Neural crest cell (in vitro differentiated cells): ENCODE measurements at places on chromosomes 16 and 17. TPM values are rescaled to one million over a fixed set of nuclear protein-coding genes. Genes with fewer than 3 reads are reported as not detected.

DNA sequence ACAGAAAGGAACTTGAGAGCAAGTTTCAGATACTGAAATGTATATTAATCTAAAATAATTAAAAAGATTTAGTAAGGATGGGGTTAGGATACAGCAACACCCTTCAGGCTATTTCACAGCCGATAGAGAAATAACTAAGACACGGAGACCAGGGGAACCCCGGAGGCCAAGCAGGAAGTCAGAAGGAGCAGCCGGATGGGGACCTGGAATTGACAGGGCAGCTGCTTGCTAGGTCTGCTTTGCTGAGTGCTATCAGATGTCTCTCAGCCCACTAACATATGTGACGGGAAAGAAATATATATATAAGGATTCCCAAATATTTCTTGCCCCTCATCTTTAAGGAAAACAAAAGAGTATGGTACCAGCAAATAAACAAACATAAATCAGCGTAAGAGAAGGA is 154.1 kb upstream of the CDH5 start:
- no peak for DNase-seq
- no peaks in the 10 kb centered on the region for H3K27me3 ChIP-seq
- no peaks in the 10 kb centered on the region for H3K4me1 ChIP-seq
- no peak overlapping the region for H3K27ac ChIP-seq
- H3K36me3 ChIP-seq, result no peaks in the 10 kb centered on the region

The CACNG4 gene
- 38.4 and 38.9 TPM in 2 replicates for total RNA-seq

- H3K4me3 ChIP-seq, result no peak overlapping the region
- no peaks in the 10 kb centered on the region for H3K36me3 ChIP-seq
- peak; percentile 57 for DNase-seq
- no peaks in the 10 kb centered on the region for H3K4me1 ChIP-seq
- no peaks in the 10 kb centered on the region for H3K27me3 ChIP-seq
These were observed 41.7 kb downstream of the SRL start for GRCh38 chr16:4200000-4200780.

DNA sequence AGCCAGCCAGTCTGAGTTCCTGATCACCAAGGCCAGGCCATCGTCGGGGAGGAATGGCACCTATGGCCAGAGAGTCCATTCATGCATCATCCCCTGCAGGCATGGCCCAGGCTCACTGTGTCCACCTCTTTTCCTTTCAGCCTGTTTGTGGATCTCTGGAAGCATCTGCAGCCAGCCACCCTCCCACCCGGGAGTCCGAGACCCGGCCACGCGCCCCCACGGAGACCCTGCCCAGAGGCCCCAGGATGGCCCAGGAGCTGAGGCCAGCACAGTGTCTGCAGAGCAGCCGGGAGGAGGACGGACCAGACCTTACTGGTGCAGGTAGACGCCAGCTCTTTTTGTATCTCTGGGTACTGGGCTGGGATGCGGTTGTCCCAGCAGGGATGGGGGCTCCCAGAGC is 245.1 kb upstream of the CIBAR2 start:
- no peak overlapping the region for H3K4me3 ChIP-seq
- H3K27ac ChIP-seq, result no peak overlapping the region
- H3K4me1 ChIP-seq, result peaks cover 20% of the 10 kb centered on the region

GRCh38 chr16:67342616-67343015 is 16.0 kb downstream of the LRRC36 start:
- H3K27me3 ChIP-seq, result peaks cover 9% of the 10 kb centered on the region
- H3K4me3 ChIP-seq, result no peak overlapping the region
- no peaks in the 10 kb centered on the region for H3K36me3 ChIP-seq
- H3K27ac ChIP-seq, result no peak overlapping the region
- H3K4me1 ChIP-seq, result no peaks in the 10 kb centered on the region

The OR1A1 gene
- total RNA-seq, result not detected in 2 replicates

DNA sequence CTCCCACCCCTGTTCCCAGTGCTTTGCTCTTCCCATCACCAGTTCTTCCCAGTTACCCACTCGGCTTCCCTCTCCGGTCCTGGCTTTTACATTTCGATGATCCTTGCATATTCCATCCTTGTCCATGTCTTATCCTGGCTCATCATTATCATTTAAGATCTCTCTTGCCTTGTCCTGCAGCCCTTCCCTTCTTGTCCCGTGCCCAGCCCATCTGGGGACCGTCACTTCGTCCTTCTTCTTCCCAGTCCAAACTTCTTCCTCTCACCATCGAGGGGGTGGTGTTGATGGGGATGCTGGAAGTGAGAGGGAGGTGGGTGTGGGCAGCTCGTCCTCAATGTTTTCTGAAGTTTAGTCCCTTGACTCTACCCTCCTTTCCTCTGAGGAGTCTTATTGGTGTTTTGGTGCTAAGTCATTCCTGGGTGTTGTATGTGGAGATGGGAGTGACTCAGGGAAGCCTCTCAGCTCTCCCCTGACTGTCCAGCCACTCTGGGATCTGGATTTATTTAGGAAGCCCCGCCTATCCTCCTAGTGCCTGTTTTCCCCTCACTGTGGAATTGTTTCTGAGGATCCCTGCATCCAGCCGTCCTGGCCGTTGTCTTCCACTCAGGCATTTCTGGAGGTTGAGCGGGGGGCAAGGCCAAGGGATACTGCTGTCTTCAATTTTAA is 975 bp downstream of the SNX29 start:
- no peak overlapping the region for H3K27ac ChIP-seq
- no peaks in the 10 kb centered on the region for H3K27me3 ChIP-seq
- peaks cover 28% of the 10 kb centered on the region for H3K4me1 ChIP-seq
- no peak for DNase-seq
- H3K36me3 ChIP-seq, result no peaks in the 10 kb centered on the region

The SLC2A4 gene
- 5.8 and 6.1 TPM in 2 replicates for total RNA-seq

DNA sequence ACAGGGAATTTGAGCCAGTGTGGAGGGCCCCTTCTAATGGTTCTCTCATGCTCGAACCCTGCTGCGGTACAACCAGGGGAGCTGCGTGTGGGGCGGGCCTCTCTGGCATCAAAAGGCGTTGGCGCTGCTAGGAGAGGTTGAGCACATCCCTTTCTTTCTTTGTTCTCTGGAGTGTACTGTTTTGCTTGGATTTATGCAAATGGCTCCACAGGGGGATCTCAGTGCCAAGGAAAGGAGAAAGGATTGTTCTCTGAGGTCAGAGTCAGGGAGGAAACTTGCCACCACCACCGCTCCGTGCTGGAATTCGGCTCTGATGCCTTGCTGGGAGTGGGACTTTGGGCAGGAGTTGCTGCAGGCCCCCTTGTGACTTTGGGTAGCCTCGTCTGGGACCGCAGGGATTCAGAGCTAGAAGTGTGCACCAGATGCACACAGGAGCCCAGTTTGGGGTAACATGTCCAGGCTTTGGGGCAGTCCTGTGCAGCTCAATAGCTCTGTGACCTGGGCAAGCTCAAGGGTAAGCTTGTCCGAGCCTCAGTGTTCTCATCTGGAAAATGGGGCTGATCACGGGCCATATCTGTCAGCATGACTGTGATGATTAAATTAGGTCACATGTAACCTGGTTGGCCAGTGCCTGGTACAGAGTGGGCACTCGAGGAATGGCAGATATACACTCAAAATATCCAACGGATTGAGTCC is 353.0 kb upstream of the EEF2KMT start:
- H3K4me1 ChIP-seq, result peaks cover 8% of the 10 kb centered on the region
- H3K4me3 ChIP-seq, result no peak overlapping the region
- peaks cover 71% of the 10 kb centered on the region for H3K27me3 ChIP-seq
- no peak overlapping the region for H3K27ac ChIP-seq

DNA sequence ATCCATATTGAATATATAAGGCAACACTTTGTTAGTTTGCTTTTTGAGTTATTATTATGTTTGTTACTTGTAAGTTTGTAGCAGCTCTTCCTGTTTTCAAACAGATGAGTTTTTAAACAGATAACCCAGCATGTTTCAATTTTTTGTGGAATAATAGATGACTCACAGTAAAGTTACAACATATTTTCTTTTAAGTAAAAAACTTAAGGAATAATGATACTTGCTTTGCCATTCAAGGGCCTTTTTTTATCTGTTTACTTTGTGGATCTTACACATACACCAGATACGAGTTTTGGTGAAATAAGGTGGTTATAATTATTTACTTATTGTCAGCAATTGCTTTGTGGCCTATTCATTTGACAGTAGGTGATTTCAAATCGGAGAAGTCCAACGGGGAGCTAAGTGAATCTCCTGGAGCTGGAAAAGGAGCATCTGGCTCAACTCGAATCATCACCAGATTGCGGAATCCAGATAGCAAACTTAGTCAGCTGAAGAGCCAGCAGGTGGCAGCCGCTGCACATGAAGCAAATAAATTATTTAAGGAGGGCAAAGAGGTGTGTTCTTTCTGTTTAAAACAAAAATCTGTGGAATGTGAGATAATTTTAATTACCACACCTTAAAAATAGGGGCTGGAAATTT is 66.3 kb downstream of the BPTF start:
- no peaks in the 10 kb centered on the region for H3K27me3 ChIP-seq
- H3K27ac ChIP-seq, result no peak overlapping the region
- peaks cover 14% of the 10 kb centered on the region for H3K36me3 ChIP-seq
- no peaks in the 10 kb centered on the region for H3K4me1 ChIP-seq
- H3K4me3 ChIP-seq, result no peak overlapping the region
- DNase-seq, result no peak

DNA sequence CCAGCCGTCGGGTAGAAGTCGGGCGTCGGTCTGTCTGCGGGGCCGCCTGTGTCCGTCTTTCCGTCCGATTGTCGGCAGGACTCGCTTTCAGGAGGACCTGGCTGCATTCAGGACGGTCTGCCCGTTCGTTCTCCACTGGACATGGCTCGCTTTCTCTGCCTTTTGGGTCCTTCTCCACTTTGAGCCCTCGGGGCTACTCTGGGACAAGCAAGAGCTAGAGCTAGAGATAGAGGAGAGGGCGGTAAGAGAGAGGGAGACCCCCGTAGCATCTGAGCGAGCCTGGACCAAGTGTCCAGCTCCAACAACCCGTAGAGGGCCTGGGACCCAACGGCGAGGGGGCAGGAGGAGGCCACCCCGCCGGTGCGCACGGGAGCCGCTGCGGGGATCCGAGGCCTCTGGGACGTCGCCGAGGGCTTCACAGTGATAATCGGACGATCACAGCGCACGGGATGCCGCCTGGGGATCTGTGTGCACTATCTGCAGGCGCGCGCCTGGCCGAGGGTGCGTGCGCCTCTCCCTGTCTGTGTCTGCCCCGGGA is 4.5 kb downstream of the TBX4 start:
- peak overlapping the region; percentile 31 for H3K4me3 ChIP-seq
- peaks cover 3% of the 10 kb centered on the region for H3K36me3 ChIP-seq
- DNase-seq, result no peak

DNA sequence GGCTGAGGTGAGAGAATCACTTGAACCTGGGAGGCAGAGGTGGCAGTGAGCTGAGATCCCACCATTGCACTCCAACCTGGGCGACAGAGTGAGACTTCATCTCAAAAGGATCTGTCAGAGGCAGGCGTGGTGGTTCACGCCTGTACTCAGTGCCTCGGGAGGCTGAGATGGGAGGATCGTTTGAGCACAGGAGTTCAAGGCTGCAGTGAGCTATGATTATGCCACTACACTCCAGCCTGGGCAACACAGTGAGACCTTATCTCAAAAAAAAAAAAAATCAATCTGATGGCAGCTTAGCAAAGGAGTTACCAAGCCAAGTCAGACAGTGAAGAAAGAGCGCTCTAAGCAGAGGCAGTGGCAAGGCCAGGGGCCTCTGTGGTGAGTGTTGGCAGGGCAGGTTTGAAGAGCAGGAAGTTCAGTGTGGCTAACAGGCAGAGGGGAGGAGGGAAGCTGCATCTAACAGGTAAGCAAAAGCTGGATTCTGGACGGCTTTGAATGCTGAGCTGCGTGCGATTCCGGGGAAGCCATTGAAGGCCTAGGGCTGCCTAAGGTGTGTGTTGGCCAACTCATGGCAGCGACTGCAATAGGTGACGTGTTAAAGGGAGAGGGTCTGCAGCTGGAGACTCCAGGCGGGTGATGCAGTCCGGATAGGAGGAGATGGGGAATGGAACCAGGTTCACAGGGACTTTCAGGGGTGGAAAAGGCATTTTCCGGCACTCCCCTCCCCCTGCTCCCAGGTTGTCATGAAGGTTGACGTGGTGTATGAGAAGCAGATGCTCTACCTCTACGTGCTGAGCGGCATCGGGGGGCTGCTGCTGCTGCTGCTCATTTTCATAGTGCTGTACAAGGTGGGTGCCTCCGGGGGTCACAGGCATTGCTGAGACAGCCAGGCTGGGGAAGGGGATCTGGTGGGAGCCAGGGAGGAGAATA is 7.0 kb downstream of the ZNF768 start:
- H3K27me3 ChIP-seq, result peaks cover 2% of the 10 kb centered on the region
- no peaks in the 10 kb centered on the region for H3K36me3 ChIP-seq
- no peak overlapping the region for H3K4me3 ChIP-seq
- no peaks in the 10 kb centered on the region for H3K4me1 ChIP-seq
- no peak overlapping the region for H3K27ac ChIP-seq

GRCh38 chr17:45739786-45740185 is 44.3 kb upstream of the CRHR1 start:
- H3K27ac ChIP-seq, result no peak overlapping the region
- H3K27me3 ChIP-seq, result peaks cover 65% of the 10 kb centered on the region
- no peaks in the 10 kb centered on the region for H3K36me3 ChIP-seq

- no peak overlapping the region for H3K27ac ChIP-seq
- peak overlapping the region; percentile 57 for H3K4me3 ChIP-seq
These were observed 1.2 kb upstream of the SOST start for GRCh38 chr17:43759836-43760235.

The SMIM5 gene
- total RNA-seq, result 0.32 TPM in 1 of 2 replicates, not detected in the other

GRCh38 chr17:21299981-21300600 is 15.6 kb downstream of the MAP2K3 start:
- H3K27ac ChIP-seq, result no peak overlapping the region
- H3K36me3 ChIP-seq, result peaks cover 13% of the 10 kb centered on the region
- DNase-seq, result no peak
- no peak overlapping the region for H3K4me3 ChIP-seq
- no peaks in the 10 kb centered on the region for H3K4me1 ChIP-seq

- H3K36me3 ChIP-seq, result peaks cover 6% of the 10 kb centered on the region
- no peaks in the 10 kb centered on the region for H3K27me3 ChIP-seq
- no peak overlapping the region for H3K4me3 ChIP-seq
- peaks cover 52% of the 10 kb centered on the region for H3K4me1 ChIP-seq
These were observed 148.4 kb downstream of the RPTOR start for GRCh38 chr17:80692931-80693467.

- peak within 1 kb of the TSS; percentile 84 for H3K4me3 ChIP-seq
- peak; percentile 39 for DNase-seq
- H3K4me1 ChIP-seq, result peaks cover 8% of the 10 kb centered on the region
- peaks cover 3% of the 10 kb centered on the region for H3K36me3 ChIP-seq
These were observed at the start of gene MMP25 for GRCh38 chr16:3045758-3046640. MMP25 (plus strand) TSS chr16:3046561; CDS start chr16:3046918, 357 bp downstream.

DNA sequence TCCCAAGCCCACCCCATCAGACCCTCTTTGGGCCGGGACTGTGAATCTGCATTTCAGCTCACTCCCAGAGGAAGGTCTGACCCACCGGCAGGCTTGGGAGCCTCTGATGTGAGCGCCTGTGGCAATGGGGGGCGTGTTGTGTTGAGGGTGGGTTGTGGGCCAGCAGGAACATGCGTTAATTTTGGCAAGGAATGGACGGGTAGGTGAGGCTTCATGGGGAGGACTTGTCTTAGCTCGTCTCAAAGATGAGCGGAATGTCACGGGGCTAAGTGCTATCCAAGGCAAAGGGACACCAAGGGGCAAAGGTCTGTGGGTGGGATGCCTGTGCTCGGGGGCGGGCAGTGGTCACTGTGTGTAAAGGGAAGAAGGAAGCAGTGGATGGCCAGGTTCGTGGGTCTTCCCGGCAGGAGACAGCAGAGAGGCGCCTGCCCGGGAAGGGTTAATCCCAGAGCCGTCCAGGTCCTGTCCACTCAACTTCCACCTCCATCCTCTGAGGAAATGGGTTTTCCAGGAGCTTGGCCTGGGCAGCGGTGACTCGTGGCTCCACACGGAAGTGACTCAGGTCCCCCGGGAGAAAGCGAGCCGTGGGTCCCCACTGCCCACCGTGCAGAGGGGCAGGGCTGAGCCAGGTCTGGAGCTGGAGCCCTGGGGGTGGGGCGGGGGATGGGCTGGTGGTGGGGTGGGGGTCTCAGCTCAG is 17.4 kb downstream of the ADGRG1 start:
- H3K36me3 ChIP-seq, result no peaks in the 10 kb centered on the region
- no peaks in the 10 kb centered on the region for H3K27me3 ChIP-seq
- no peak overlapping the region for H3K4me3 ChIP-seq
- DNase-seq, result no peak
- H3K27ac ChIP-seq, result peak overlapping the region; percentile 89
- H3K4me1 ChIP-seq, result peaks cover 21% of the 10 kb centered on the region
